ENCODE measurements at places on chromosomes 12 and 14.
A peak's percentile ranks its signal among the peaks of the same experiment; 100 is the strongest.

DNA sequence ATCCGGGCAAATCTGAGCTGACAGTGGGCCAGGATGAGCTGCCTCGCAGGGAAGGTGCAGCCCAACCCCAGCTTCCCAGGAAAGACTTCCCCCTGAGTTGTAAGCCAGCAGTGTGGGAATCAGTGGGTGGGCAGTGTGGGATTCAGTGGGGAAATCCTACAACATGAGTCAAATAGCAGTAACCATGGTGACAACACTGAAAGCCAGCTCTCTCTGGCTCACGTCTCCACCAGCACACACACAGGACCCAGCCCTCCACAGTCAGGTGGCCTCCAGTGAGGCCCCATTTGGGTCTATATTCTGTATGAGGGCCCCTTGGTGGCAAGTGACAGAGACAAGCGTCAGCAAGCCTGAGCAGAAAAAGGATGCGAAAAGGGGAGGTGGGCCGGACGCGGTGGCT is 6.0 kb upstream of the LGALS3 start:
- DNase-seq: peak; percentile 69

DNA sequence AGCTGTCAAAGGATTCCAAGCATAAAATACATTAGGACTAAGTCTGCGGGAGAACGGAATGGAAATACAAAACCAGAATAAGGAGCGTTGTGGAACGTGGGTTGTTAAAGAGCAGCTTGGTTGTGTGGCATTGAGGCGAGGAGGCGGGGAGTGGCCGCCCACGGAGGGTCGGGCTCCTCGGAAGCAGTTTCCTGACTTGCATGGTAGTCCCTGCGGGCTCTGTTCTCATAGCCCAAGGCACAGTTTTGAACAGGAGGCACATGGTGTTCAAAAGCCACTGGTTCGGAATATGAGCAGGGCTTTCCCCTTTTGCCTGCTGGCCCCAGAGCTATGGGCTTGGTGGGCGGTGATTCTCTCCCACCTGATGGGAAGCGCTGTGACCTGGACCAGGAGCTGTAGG is 12.2 kb downstream of the DDX51 start:
- DNase-seq: no peak

- no peak for DNase-seq
Measured at GRCh38 chr12:7433276-7433822, 10.6 kb downstream of the CD163L1 start.

- DNase-seq: no peak
Measured at GRCh38 chr14:68955164-68955850, 23.8 kb downstream of the ACTN1 start.

- no peak for DNase-seq
Measured at GRCh38 chr12:131471946-131472732, 238.8 kb upstream of the SFSWAP start.

DNA sequence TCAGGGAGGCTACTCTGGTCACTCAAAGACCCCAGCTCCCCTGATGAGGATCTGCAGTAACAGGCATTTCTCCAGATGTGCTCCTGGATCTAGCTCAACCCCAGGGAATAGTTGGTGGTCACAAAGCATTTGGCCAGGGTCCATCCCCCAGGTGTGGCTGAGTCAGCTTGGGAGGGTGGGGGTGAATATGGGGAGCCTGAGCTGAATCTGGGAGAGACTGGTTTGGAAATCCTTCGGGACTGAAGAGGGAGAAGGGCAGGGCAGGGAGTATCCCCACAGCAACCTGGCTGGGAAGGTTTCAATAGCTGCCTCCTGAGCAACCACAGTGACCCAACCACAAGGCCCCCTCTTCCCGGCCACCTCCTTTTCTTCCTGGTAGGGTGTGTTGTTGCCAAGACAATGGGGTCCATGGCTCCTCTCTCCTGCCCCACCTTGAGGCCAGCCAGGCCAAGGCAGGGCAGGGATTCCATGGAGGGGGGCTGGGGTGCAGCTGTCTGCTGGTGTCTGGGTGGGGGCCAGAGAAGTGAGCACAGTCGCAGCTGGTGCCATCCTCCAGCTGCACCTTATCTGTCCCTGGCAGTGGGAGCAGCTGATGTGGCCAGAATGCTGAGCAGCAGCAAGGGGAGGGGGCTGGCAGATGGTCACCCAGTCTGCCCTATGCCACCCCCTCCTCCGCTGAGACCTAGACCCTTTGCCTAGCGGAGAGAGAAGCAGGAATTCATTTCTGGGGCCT is 5.5 kb downstream of the ASIC1 start:
- no peak for DNase-seq

DNA sequence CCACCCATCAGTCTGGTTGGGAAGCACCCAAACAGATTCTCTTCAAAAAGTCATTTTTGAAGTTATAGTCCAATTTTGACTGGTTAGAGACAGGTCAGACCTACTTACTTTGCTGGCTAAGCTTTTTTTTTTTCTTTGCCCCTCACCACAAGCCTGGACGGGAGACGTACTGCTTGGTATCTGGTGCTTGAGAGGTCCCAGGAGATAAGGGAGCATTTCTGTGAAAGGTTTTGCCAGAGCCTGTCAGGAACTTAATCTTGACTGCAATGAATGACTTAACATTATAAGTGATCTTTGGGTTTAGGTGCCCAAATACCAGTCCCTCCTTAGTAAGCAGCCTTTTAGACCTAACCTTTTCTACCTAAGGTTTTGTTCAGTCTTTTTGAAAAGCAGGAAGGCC is 6.3 kb downstream of the MTHFD1 start:
- DNase-seq: no peak

DNA sequence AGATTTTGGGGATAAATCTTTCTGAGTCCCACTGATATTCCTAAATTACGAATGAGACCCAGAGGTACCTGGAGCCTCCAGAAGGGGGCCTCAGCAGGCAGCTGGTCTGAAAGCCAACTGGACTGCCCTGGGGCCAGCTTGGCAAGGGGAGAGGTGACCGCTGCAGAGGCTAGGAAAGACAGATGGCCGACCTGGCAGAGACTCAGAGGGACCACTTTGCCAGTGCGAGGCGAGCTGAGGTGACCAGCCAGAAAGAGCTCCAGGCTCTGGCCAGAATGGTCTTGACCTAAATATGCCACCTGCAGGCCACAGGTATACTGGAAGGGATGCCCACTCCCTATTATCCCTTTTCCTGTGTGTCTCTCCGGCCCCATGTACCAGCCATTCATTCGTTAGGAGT is 256.8 kb upstream of the GARIN6 start:
- no peak for DNase-seq

All from nucleus accumbens (tissue), 56 donors.